ENCODE measurements at places on chromosomes 11 and 22.

GRCh38 chr11:73245461-73245860, 26.7 kb upstream of the P2RY6 start:
- DNase-seq: no peak

DNA sequence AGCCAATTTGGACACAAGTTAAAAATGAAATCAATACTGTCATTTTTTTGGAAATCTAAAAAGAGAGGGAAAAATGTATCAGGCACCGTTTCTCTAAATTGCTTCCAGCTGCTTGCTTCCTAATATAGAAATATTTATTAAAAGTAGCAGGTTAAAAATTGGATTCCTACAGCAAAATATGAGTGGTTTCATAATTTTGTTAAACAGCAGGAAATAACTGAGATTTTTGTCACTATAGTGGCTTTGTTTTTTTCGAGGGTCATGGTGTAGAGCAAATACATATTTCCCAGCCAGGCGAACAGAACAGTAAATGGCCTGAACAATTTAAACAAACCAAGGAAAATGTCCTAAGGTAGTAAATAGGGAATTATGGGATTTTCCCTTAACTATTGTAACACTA, 159.7 kb downstream of the DDX10 start:
- DNase-seq: peak; percentile 43

GRCh38 chr11:46112961-46113607, 8.2 kb downstream of the PHF21A start:
- peak; percentile 80 for DNase-seq

DNA sequence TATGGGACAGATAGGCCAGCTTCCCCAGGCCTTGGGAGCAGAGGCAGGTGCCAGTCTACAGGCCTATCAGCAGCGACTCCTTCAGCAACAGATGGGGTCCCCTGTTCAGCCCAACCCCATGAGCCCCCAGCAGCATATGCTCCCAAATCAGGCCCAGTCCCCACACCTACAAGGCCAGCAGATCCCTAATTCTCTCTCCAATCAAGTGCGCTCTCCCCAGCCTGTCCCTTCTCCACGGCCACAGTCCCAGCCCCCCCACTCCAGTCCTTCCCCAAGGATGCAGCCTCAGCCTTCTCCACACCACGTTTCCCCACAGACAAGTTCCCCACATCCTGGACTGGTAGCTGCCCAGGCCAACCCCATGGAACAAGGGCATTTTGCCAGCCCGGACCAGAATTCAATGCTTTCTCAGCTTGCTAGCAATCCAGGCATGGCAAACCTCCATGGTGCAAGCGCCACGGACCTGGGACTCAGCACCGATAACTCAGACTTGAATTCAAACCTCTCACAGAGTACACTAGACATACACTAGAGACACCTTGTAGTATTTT, 26.6 kb upstream of the L3MBTL2 start:
- DNase-seq: no peak

- DNase-seq: peak; percentile 83
These were observed 4.1 kb downstream of the LRRC32 start for GRCh38 chr11:76666408-76666807.

- DNase-seq: no peak
These were observed 56.3 kb upstream of the TNRC6B start for GRCh38 chr22:40121461-40121860.

- peak; percentile 17 for DNase-seq
These were observed 23.3 kb upstream of the FAR1 start for GRCh38 chr11:13644997-13645687.

DNA sequence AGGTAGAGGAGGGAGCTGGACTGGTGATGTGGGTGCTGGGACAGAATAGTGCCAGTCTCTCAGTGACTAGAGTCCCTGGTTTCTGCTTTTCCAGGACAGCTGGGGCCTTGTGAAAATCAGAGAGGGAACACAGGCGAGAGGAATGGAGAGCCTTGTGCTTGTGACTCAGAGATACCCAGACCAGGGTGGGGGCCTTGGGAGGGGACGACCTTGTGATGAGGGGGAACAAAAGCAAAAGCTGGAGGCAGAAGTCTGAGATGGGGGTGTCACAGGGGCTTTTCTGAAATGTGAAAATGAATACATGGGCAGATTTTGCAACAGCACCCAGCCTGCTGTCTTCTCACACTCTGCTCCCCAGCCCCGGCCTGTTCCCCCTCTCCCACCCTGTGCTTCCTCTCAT, 3.4 kb upstream of the NR1H3 start:
- peak; percentile 47 for DNase-seq

DNA sequence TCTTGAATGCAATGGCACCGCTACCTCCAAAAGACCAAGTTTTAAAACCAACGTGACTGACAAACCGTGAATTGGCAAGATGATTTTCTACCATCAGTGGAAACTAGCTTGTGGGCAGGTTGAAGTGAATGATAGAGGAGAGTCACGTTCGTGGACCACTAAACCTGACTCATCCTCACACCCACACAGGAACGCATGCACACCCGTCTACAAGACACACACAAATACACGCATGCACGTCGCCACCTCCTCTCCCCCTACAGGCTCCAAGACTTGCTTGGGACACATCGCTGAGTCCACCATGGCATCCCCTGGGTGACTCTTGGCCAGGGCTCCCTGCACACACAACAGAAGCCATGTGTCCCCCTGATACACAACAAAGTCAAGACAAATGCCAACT, 14.4 kb downstream of the TMPRSS6 start:
- DNase-seq: no peak

DNA sequence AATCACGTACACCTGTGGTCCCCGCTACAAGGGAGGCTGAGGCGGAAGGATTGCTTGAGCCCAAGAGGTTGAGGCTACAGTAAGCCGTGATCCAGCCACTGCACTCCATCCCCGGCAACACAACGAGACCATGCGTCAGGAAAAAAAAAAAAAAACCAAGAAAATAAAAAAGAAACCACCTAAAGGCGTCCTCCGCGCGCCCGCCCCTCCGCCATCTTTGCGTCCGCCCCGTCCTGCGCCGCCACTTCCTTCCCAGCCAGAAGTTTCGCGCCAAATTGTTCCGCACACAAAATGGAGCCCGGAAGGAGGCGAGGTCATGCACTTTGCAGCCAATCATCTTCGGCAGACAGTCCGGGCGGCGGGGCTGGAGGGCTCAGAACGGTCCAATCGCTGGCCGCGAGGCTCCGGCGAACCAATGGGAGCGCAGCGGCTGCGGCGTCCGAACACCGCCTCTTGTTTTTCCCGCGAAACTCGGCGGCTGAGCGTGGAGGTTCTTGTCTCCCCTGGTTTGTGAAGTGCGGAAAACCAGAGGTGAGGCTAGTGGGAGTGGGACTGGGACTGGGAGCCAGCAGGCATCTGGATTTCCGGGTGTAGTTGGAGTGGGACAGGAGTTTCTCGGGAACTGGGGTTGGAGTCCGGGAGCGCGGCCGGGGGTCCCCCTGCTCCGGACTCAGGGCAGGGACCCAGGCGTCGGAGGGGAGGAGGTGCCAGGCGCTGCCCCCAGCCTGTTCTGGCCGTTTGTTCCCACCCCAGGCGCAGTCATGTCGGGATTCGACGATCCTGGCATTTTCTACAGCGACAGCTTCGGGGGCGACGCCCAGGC, at the start of gene MCM5:
MCM5 (plus strand) TSS at position 463 of the 823 bp plus-strand sequence; CDS start at position 762, 299 bp downstream.
- peak; percentile 98 for DNase-seq

- no peak for DNase-seq
These were observed 161.1 kb upstream of the PDGFD start for GRCh38 chr11:104325093-104325492.

DNA sequence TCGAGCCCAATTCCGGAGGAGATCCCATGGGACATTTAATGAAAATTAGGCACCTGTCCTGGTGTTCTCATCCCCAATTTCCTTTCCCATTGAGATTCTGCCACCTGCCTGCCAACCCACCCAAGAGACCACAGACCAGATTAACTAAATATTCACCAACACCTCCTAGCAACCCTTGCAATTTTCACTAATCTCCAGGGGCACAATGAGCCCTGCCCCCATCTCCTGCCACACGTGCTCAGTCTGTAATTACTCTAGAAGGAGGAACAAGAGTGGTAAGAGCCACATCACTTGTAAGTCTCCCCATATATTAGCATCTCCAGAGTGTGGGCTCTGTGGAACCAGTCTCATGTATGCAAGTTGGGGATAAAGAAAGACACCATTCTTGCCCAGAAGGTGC, 38.0 kb downstream of the IL18BP start:
- DNase-seq: no peak

GRCh38 chr11:124920870-124921609, 2.0 kb downstream of the HEPN1 start:
- peak; percentile 92 for DNase-seq

DNA sequence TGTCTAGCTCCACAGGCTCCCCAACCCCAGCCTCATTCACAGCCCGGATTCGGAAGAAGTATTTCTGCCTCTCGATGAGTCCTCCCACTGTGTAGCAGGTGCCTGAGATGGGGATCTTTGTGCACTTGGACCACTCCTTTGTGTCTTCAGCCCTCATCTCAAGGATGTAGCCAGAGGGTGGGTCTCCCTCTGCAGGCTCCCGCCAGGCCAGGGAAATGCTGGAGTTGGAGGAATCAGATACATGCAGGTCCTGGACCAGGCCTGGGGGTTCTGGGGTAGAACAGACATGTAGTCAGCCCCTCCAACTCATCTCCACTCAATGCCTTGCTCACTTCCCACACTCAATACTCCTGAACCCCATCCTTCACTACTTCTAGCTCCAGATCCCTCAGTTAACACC, 10.8 kb downstream of the TMEM86A start:
- DNase-seq: no peak

DNA sequence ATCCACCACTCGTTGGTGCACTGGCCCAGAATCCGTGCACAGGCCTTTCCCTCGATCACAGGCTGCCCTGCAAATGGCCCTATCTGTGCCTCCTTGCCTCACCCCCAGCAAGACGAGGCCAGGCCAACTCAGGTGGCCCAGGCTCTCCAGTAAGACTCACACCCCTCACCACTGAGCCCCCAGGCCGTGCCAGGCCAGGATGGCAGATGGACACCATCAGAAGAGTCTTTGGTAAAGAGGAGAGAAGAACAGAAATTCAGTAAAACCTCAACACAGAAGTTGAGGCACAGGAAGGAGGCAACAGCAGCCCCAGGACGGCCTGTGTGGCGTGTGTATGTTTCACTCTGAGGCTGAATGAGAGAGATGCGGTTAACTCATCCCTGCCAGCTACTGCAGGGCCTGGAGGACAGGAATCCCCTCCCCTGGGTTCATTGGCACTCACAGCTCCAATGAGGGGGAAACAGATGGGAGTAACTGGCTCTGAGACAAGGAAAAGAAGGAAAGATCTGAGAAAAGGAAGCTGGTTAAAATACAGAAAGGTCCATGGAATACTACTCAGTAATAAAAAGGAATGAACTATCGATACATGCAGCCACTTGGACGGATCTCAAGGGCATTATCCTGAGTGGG, 54.1 kb upstream of the WNT11 start:
- DNase-seq: no peak

- no peak for DNase-seq
These were observed 344.4 kb downstream of the TBC1D22A start for GRCh38 chr22:47106806-47107205.

- no peak for DNase-seq
These were observed 29.0 kb downstream of the LAYN start for GRCh38 chr11:111569476-111569875.

DNA sequence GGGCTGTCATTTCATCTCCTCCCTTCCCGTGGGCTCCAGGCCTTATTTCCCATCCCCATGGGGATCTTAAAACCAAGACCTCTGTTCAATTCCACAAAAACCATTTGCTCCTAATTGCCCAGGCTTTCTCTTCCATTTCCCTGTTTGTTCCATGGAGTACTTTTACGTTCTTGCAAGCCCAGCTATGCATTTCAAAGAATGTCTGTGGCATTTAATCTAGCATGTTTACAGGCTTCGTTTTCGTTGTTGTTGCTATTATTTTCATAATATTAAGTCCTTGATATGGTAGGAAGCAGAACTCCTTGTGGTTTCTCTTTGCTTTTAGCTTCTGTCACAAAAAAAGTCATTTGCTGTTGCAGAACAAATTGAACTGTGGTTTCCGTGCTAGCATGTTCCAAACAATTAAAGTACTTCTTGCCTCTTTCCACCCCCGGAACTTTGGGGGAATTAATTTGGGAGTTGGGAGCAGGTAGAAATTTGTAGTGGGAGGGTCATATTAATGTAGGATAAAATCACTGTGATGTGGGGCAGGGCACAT, 68.1 kb upstream of the SLC22A12 start:
- no peak for DNase-seq

DNA sequence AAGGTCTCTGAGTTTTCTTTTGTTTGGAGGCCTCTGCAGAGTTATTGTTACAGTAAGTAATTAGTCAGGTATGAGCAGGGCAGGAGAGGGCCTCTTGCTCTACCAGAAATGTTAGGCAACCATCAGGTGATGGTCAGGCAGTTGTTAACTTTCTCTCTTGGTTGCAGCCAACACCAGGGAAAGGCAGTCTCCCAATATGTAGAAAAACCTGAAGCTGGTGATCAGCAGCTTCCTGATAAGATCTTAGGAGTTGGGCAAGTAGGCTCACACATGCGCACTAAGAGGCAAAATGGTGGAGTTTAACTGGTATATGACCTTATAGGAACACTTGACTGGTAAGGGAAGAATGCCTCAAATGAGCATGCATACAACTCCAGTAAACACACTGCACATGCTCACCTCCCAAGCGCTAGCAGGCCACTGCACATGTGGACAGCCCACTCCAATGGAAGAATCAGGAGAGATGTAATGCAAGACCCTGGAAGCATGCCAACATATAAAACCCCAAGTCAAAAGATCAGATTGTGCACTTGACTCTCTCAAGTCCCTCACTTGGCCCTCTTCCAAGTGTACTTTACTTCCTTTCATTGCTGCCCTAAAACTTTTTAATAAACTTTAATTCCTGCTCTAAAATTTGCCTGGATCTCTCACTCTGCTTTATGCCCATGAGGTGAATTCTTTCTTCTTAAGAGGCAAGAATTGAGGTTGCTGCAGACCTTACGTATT, 23.7 kb upstream of the SLC35F2 start:
- no peak for DNase-seq

DNA sequence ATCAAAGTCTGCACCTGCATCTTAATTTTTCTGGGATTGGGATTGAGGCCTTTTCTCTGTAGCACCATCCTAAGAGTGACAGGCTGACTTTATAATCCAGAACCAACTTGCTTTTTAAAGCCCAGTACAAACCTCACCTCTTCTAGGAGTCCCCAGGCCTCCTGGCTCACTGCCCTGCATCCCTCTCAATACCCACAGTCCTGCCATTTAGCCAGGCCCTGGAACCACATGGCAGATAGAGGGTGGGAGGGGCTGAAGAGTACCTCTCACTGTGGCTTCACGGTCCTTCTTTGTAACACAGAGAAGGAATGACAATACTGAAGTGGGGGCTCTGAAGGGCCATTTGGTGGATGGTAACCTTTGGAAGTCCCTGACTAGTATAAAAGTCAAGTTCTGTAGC, 63.5 kb upstream of the PHOX2A start:
- DNase-seq: no peak

Measured in lung microvascular endothelial cell (primary cell).